ENCODE measurements at places on chromosomes 1 and 21.

DNA sequence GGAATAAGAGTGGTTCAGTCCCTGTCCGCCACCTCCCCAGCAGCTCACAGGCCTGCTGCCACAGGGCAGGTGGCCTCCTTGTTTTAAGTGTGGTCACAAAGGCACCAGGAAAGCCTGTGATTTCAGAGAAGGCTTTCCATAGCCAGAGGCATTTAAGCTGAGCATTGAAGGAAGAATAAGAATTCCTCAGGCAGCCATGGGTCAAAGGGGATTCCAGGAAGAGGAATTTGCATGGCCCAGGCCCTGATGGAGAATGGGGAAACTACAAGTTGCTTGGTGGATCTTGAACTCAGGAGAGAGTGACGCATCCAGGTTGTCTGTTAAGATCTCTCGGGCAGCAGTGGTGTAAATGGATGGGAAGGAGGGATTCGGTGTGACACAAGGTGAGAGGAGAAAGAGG is 66.7 kb downstream of the KLHDC7A start:
- DNase-seq: no peak

DNA sequence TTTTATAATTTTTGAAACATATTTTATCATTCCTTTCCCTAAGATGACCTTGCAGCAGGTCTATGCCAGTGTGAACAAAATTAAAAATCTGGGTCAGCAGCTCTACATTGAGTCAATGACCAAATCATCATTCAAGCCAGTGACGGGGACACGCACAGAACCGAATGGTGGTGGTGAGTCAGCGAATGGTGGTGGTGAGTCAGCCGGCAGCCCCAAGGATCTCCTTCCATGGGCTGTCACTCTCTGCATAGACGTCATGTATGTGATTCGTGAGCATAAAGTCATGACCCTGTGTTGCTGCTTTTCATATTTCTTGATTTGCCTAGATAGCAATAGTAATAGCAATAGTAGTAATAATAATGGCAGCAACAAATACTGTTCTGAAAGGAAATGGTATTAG is 26.3 kb downstream of the PER3 start:
- no peak for DNase-seq

- peak; percentile 18 for DNase-seq
Observed at GRCh38 chr1:172845371-172845770, 186.5 kb downstream of the FASLG start.

GRCh38 chr1:173925306-173926242 is 8.4 kb upstream of the SERPINC1 start:
- DNase-seq: no peak

GRCh38 chr1:54610048-54610447 is 13.3 kb downstream of the FAM151A start:
- no peak for DNase-seq

GRCh38 chr1:227886993-227887696 is 60.6 kb downstream of the WNT9A start:
- DNase-seq: no peak

DNA sequence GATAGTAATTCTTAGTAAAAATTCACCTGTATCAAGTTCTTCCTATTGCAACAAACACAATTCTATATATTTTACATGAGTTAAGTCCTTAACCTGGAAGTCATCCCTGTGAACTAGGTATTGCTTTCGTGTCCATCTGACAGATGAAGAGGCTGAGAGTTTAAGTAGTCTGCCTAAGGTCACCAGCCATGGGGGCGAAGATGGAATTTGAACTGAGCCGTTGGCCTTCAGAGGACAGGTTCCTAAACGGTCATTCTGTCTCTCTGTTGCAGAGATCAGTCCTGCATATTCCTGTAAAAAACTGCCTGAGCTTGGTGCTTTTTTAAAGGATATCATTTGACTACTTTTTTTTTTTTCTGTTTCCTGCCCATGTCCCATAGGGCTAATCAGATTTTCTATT is 10.2 kb upstream of the POFUT2 start:
- DNase-seq: no peak

DNA sequence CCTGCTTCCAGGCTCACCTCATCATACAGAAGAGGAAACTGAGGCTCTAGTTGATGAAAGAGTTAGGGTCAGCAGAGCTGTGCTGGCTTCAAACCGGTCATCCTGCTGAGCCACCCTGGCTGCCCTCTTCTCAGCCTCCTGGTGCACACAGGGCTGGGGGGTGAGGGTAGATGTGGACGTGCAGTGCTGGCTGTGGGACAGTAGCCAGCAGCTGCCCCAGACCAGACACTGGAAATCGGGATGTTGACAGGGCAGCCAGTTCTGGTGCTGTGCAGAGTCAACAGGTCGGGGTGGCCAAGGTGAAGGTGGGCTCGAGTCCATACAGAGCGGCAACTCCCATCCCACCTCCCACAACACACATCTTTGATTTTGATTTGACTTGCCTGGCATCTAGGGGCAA is 1.5 kb upstream of the CLCNKA start:
- no peak for DNase-seq

DNA sequence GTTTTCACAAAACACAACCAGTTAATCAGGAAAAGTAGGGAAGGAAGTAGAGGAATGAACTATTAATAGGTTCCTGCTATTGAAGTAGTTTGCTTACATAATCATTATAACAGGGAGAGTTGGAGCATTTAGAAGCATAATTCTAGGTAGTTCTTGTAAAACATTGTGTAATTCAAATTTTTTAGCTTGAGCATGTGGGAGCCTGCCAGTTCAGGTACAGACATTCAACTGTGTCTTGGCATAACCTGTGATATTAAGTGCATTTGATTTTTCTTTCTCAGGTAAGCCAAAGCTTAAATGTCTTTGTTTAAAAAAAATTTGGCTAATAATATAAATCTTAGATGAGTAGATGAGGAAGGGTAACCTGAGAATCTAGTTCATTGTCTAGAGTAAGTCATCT is 3.4 kb downstream of the YTHDF2 start:
- DNase-seq: no peak

DNA sequence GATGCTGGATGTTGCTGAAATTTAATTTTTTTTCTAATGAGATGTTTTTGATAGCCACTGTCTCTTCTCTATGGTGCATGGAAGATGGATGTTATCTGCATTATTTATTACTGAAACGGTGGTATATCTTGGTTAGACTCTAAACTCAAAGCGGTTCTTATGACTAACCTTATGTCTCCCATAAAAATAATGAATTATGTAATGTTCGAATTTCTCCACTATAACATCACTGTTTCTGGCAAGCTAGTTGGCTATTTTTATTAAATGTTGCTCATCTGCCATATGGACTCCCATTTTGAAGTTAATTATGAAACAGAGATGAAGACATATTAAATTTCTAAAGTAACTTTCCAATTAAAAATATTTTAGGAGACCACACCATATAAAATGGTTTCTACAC is 808.6 kb upstream of the ADGRL4 start:
- no peak for DNase-seq

DNA sequence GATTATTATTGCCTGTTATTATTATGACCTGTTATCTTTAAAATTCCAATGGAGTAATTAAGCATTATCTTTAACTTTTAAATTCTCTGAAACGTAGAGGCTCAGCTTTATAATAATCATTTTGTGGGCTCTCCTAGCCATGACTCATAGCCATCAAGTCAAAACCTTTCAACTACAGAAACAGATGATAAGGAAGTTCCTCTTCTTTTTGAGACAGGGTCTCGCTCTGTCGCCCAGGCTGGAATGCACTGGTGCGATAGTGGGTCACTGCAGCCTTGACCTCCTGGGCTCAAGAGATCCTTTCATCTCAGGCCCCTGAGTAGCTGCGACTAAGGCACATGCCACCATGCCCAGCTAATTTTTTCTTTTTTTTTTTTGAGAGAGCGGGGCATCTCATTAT is 43.5 kb downstream of the CHML start:
- no peak for DNase-seq

DNA sequence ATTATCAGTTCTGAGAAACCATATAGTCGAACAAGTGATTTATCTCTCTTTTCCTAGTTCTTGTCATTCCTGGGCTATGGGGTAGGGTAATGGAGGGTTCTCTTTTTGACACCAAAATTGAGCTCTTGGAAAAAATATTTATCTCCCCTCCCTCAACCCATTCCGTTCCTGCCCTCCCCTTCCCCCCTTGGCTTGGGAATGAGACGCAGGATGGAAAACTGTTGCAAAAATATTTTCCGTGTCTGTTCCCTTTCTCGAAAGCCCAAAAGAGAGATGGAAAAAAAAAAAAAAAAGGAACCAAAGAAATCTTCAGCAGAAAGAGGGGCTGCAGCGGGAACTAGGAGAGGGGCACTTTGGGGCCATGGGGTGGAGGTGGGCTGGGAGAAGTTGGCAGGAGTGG is 766 bp downstream of the ATP2B4 start:
- DNase-seq: no peak

GRCh38 chr1:232149287-232150201 is 480.4 kb downstream of the SIPA1L2 start:
- DNase-seq: no peak

DNA sequence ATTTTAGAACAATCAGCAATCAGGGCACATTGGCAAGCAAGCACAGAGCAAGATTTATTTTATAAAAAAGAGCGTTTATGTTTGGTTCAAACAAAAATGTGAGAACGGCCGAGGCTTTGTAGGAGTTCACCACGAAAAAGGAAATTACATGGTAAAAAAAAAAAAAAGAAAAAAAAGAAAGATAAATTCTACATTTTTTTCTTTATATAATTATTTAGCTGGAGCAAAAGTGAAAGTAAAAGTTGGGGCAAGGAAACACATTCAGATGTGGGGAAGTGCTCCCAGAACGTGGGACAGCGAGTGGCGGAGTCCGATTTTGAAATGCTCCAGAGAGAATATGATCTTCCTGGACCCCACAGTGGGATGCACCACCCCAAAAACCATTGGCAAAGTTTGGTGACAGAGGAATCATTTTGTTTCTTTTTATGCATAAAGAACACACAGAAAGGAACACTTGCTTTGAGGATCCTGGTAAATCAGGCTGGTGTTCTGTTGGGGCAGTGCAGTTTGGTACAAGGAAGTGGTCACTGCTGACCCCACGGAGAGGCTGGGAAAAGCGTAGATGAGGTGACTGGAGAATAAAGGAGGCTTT is 16.3 kb upstream of the ATP5PO start:
- DNase-seq: no peak

DNA sequence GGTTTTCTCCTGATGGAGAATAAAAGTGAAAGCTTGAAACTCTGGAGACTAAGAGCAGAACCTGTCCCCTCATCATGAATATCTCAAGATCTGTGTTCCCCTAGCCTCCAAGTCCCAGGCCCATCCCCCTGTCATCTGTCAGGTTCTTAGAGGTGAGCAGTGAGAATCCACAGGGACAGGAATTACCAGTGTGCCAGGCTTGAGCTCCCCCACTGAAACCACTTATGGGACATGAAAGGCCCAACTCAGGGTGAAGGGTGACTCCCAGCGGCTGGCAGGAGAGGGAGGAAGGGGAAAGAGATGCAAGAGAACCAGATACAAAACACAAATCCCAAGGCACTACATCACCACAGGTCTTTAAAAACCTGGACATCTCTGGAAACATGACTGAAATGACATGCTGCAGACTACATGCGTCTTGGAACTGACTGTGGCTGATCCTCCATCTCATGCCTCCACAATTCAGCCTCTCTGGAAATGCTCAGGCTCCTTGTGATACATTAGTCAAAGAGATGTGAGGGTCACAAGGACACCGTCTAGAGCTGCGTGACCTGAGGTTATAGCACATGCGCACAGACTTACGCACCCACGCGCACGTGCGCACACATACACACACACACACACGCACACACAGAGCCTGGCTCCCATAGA is 6.8 kb upstream of the LY9 start:
- no peak for DNase-seq

- no peak for DNase-seq
Observed at GRCh38 chr1:50047916-50048694, 24.4 kb upstream of the AGBL4 start.

- DNase-seq: no peak
Observed at GRCh38 chr1:83626603-83627002, 372.3 kb downstream of the TTLL7 start.

- no peak for DNase-seq
Observed at GRCh38 chr1:14842891-14843290, 244.4 kb downstream of the KAZN start.

DNA sequence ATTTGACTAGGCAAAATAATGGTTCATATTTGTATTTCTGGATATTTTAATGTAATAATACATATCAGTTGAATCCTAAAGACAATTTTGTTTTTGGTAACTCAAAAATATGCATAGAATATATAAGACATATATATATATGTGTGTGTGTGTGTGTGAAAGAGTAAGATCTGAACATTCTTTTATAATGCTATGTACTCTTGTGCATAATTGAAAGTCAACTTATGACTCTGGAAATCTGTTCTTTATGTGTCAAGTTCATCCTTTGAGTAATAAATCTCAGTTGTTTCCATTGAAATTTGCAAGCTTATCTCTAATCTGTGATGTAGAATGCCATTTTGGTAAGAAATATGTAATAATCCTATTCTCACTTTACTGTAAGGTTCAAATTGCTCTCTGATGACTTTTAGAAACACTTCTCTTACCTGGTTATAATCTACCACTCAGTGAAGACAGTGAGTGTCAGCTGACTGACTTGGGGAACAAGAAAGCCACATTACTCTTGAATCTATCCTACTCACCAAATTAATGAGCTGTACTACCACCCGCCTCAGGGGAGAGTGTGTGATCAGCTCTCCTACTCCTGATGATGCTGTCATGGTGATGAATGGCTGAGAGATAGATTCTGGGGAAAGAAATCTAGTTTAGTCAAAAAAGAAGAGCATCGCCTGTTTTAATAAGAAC is 15.0 kb upstream of the NEK7 start:
- DNase-seq: no peak

GRCh38 chr21:36347278-36347961 is 27.4 kb downstream of the MORC3 start:
- no peak for DNase-seq

DNA sequence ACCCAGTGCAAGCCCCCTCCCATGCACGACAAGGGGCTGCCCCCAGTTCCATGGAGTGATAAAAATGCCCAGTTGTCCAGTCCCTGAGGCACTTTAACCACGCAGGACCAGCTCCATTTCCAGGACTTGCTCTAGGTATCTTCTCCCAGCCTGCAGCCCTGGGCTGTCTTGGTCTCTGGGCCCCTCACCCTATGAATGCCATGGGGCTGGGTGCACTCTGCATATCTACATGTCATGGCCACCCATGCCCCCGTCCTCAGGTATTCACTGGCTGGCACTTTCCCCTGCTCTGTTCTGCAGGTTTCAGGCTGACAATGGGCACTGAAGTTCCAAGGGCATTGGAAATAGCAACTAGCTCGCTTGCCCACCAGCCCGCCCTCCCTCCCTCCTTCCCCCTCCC is 19.6 kb upstream of the C1orf174 start:
- DNase-seq: no peak

All from stimulated activated CD8-positive, alpha-beta memory T cell treated with anti-CD3 and anti-CD28 coated beads, Interleukin-7, amount 100 ng/mL, for 24 hours (primary cell).